ENCODE measurements at places on chromosomes 7 and 10.

GRCh38 chr7:42978496-42978895, 46.3 kb downstream of the MRPL32 start:
- DNase-seq: no peak

DNA sequence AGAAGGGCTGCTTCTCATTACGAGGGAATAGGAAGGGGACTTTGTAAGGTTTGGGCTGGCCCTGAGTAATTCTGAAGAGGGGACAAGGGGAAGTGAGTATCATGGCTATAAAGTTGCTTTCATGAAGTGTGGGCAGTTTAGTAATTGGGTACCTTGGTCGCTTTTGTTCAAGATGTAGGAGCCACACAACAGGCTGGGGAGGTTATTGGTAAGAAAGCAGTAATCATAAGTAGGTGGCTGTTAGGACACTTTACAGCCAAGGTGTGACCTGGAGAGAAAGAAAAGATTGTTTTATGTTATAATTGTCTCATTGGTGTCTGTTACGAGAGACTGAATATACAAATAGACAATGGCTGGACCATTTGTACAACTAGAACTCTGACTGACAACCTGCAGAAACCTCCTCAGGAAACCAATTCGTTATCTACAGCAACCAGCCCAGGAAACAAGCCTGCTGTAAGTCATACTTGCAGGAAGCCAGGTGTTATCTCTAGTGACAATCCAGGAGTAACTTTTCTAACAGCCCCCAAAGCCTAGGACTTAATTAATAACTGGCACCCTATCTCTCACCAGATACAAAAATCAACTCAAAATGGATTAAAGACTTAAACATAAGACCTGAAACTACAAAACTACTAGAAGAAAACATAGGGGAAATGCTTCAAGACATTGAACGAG, 5.0 kb upstream of the CCM2 start:
- no peak for DNase-seq

DNA sequence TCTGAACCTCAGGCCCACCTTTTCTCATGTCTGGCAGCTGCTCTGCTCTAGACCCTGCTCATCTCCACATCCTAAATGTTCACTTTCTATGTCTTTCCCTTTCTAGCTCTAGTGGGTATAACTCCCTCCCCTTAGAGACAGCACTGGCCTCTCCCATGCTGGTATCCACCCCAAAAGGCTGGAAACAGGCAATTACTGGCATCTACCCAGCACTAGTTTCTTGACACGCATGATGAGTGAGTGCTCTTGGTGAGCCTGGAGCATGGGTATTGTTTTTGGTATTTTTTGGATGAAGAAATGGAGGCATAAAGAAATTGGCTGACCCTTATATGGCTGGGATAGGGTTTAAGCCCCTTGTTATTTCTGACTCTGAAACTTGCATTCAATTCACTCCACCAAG, 156.0 kb downstream of the EGFR start:
- DNase-seq: no peak

- DNase-seq: no peak
Observed at GRCh38 chr7:84913731-84914130, 273.1 kb downstream of the SEMA3D start.

DNA sequence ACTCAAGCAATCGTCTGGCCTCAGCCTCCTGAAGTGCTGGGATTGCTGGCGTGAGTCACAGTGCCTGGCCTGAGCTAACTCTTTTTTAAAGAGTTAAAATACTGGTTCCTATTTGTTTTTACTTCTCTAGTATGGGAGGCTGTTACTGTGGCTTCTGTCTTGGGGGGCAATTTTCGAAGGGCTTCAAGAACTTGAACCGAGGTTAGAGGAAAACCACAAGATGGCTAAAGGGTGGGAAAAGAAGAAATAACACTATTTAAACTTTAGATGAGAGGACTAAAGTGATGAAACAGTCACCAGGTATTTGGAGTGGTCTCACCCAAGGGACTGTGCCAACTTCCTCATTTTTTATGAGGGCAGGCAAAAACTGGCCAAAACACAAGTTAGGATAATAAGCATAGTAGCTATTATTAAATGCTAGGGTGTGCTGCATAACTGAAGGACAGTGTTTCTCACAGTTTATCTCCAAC, 17.8 kb downstream of the MET start:
- DNase-seq: no peak

- no peak for DNase-seq
Observed at GRCh38 chr10:71039551-71039950, 151.2 kb upstream of the PCBD1 start.

DNA sequence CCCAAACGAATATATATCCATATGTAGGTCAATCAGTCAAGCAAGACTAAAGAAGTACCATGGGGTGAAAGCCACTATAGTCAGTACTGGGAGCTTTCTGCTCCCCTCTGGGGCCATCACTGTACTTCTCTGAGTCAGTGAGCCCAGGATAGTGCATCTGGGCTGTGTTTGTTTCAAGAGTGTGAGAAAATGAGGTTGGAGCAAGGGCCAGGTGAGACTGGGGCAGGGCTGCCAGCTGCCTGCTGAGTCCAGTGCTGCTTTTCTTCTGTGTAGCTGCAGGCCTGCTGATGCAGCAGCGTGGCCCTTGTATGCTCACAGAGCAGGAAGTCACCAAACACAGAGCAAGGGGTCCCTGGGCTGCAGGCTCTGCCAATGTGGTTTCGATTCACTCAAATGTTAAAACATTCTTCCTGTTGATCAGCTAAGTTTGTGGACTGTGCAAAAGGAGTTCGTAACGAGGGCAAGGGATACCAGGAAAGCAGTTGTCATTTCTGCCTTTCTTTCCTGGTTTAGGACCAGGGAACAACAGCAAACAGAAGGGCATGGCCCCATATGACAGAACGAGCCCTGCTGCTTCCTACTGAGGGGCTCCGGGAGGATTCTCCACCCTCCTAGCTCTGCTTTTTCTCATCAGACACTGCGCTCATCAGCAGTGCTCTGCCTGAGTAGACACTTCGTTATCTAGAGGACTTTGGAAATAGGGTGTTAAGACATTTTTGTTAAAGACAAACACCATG, 65.4 kb upstream of the TNS3 start:
- DNase-seq: no peak

- no peak for DNase-seq
Observed at GRCh38 chr10:77493851-77494261, 143.8 kb downstream of the KCNMA1 start.

DNA sequence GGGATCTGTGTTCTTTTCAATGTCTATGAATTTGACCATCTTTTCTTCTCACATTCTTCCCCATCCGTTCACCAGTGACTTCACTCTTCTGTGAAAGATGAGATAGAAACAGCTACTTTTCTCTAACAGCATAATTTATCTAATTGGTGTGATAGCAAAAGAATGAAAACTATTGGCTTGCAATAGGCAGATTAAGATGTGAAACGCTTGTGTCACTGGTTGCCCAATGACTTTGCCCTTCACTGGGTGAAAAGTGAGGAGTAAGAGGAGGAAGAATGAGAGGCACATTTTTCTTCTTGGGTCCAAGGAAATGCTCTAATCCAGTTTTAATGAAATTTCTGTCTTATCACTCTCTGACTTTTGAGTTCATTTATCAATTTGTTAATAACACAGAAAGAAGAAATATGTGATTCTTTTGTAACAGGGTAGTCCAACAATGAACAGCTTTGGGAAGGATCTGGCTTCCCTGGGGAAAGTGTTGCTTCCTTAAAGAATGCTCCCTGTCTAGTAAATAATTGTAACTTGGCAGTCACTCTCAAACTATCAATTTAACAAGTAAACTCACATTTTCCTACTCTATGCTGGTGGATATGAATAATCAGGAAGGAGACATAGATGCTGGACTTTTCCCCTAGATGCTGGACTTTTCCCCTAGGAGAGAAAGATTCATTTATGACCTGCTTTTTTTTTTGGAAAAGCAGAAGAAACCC, 35.1 kb downstream of the BET1 start:
- DNase-seq: no peak

GRCh38 chr7:88566162-88566729, 193.3 kb upstream of the ZNF804B start:
- DNase-seq: no peak
